Right lobe of liver (tissue), 6 donors: ENCODE measurements at places on chromosomes 1 and 21. TPM values are rescaled to one million over a fixed set of nuclear protein-coding genes. Genes with fewer than 3 reads are reported as not detected.

GRCh38 chr1:55337801-55338447, 122.8 kb upstream of the USP24 start:
- DNase-seq, result no peak

GRCh38 chr1:7120863-7121621, 335.8 kb downstream of the CAMTA1 start:
- peak; percentile 61 for DNase-seq

DNA sequence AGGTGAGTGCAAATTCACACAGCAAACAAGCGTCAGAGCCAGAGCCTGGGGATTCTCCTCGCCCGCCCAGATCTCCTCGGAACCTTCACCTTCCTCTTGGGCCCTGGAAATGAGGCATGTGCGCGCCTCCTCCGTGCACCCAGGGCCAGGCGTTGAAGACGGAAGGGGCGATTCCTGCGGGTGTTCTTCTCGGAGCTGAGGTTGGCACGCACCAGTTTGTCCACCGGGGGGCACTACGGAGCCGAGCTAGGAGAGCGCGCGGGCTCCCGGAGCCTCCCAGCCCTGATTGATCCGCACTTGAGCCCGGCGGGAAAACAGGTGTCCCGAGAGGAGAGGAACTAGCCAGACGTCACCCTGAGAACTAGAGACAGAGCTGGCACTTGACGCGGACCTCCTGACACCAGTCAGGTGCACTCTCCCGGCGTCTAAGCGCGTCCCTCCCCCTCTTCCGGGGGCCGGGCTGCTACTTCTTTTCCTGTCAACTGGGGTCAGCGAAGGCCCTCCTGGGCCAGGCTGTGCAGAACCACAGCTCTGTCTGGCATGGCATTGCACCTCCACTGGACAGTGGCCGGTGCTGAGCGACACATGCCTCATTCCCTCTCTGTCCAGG, 18.3 kb upstream of the SERINC2 start:
- DNase-seq, result peak; percentile 89

DNA sequence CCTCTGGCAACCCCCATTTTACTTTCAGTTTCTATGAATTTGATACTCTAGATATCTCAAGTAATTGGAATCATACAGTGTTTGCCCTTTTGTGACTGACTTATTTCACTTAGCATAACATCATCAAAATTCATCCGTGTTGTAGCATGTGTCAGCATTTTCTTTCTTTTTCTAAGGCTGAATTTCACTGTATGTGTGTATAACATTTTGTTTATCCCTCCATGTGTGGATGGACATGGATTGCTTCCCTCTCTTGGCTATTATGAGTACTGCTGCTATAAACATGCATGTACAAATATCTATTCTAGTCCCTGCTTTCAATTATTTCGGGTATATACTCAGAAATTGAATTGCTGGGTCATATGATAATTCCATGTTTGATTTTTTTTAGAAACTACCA, 97.3 kb downstream of the MAP3K21 start:
- no peak for DNase-seq

Gene HENMT1
- 0.70 TPM for total RNA-seq
